ENCODE measurements at places on chromosomes 4 and X. TPM values are rescaled to one million over a fixed set of nuclear protein-coding genes. Genes with fewer than 3 reads are reported as not detected.

Gene IL13RA2
- not detected for total RNA-seq

Gene GUF1
- 33.9 TPM for total RNA-seq

Gene DUX4
- total RNA-seq = 2.4 TPM

Gene NAT8L
- 0.48 TPM for total RNA-seq

GRCh38 chr4:81852031-81852715 lies 380.5 kb upstream of the RASGEF1B start:
- DNase-seq = no peak

GRCh38 chrX:40056420-40056819 lies 41.3 kb downstream of the BCOR start:
- DNase-seq = no peak

DNA sequence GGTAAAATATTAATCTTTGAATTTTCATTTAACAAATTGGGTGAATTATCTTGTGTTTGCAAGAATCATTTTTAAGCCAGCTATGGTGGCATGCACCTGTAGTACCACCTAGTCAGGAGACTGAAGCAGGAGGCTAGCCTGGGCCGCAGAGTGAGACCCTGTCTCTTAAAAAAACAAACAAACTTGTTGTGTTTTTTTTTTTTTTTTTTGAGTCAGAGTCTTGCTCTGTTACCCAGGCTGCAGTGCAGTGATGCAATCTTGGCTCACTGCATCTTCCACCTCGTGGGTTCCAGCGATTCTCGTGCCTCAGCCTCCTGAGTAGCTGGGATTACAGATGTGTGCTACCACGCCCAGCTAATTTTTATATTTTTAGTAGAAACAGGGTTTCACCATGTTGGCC lies 2.2 kb downstream of the TXLNG start:
- no peak for DNase-seq

DNA sequence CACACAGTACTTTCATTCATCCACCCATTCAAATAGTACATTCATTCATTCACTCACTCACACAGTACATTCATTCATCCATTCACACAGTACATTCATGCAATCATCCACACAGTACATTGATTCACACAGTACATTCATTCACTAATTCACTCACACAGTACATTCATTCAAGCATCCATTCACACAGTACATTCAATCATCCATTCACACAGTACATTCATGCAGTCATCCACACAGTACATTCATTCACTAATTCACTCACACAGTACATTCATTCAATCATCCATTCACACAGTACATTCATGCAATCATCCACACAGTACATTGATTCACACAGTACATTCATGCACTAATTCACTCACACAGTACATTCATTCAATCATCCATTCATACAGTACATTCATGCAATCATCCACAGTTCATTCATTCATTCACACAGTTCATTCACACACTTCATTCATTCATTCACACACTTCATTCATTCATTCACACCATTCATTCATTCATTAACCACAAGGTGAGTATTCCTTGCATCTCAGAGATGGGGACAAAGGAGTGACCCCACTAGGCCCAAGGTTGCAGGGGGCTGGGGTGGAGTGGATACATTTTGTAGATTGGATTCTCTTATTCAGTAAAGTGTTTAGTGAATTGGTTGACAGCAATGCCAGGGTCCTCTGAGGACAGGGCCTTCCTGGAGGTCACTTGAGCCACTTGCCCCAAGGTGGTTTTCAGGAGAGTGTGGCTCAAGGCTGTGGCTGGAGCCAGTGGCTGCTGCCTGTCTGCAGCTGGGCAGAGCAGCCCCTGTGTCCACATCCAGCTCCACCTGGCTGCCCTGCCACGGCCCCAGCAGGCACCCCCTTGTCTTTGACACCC lies 4.3 kb upstream of the SPON2 start:
- no peak for DNase-seq

DNA sequence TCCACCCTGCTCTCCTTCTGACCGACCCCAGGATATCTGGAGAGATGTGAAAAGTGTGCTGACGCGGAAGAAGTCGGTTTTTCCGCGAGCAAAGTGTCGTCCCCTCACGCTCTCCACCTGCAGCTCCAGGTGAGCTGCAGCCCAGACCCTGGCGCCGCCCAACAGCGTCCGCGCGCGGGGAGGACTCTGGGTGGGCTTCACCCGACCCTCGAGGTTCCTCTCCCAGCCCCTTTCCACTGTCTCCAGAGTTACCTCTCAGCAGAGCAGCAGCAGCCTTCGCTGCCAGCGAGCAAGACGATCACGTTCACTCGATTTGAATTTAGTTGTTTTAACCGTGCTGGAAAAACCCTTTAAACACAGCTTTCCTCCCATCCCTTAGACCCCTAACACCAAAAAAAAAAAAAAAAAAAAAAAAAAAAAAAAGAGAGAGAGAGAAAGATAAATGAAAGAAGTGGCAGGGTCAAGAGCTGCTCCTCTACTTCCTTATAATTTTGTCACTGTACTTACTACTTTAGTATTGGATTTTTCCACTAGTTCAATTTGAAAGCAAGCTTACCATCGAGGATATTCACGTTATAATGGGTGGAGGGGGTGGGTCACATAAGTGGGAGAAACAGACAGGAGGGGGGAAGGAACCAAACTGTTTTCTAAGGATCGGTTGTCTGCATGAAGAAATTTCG lies 758 bp upstream of the NR3C2 start:
- DNase-seq = peak; percentile 55

DNA sequence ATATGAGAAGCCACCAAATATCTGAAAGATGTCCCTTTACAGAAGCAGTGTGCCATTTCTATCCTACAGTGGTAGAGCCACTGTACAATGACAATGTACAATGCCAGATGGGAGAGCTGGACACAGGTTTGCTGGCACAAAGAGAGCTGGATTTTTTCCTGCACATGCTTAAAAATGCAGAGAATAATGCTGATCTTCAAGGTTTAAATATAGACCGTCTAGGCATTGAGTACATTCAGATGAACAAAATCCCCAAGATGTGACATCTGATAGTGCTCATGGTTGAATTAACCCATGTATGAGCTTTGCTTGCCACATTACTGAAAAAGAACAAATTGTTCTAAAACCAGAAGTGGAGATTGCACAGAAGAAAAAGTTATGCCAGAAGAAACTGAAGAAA lies 11.7 kb downstream of the ADGRL3 start:
- DNase-seq = no peak

DNA sequence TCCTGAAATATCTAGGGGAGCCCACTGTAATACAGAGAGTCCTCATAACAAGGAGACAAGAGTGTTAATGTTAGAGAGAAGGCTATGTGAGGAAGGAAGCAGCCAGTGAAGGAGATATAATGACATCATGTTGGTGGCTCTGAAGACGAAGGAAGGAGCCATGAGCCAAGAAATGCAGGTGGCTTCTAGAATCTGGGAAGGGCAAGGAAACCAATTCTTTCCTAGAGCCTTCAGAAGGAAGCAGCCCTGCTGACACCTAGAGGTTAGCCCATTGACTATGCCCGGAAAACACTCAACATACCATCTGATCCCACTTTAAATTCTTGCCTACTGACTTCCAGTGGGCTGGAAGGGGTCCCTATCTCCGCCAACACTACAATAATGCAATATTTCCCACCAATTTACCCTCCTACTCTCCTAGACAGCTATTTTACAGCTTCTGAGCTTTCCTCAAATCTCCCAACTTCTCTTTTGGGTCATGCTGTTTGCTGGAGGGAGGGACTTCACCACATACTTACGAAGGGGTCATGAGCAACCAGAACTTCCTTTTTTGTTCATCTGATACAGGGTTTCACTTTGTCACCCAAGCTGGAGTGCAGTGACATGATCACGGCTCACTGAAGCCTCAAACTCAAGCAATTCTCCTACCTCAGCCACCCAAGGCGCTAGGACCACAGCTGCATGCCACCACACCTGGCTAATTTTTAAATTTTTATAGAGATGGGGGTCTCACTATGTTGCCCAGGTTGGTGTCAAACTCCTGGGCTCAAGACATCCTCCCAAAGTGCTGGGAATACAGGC lies 25.2 kb upstream of the G3BP2 start:
- no peak for DNase-seq

Measured in umbilical cord (tissue), 2 donors.